Inflammatory macrophage treated with lipopolysaccharide for 1 hour (primary cell): ENCODE measurements at places on chromosomes 11 and 22.

- DNase-seq = no peak
Observed at GRCh38 chr11:87324817-87325489, 287.2 kb downstream of the TMEM135 start.

DNA sequence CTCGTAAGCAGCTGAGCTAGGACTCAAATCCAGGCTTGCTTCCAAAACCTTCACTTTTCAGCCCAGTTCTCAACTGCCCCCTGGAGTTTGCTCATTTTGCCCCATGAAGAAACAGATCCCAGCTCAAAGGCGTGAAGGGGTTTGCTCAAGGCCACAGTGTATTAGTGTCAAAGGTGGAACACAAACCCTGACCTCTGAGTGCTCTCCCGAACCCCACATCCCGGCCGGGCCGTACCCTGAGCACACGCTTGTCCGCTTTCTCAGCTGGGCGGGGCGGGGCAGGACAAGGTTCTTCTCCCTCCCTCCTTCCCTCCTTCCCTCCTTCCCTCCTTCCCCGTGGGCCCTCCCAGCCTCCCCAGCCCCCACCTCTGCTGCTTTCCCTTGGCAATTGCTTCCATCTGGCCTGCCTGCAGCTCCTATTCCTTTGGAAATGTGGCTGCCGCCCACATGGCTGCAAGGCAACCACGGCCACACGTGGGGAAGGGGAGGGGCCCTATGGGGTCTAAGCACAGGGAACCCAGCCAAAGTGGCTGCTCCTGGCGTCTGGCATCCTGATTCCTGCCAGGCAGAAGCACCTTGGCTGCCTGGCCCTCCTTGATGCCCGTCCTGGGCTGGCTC is 4.1 kb downstream of the ST3GAL4 start:
- no peak for DNase-seq

- no peak for DNase-seq
Observed at GRCh38 chr11:125431009-125431408, 65.1 kb downstream of the FEZ1 start.

DNA sequence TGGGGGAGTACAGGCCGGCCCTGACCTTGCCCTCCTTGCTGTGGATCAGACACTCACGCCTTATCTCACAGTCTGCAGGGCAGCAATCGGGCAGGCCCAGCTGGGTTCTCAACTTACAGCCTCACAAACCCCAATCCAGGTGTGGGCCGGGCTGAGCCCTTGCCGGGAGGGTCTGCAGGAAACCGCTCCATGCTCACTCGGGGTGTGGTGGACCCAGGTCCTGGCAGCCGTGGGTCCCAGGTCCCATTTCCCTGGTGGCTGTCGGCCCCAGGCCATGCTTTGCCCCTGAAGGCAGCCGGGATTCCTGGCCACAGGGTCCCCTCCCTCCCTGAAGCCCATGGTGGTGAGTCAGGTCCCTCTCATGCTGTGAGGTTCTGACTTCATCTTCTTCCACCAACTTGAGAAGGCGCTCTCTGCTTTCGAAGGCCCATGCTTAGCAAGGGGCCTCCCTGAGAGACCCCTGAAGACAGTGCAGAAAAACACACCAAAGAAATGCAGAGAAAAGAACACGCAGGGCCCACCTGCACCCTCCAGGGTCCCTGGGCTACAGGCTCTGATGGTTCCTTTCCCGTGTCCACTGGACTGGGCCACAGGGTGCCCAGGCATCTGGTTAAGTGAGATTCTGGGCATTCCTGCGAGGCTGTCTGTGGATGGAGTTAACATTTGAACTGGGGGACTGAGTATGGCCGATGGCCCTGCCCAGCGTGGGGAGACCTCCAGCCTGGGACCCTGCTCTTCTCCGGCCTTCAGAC is 588.2 kb downstream of the BRD1 start:
- DNase-seq = no peak

DNA sequence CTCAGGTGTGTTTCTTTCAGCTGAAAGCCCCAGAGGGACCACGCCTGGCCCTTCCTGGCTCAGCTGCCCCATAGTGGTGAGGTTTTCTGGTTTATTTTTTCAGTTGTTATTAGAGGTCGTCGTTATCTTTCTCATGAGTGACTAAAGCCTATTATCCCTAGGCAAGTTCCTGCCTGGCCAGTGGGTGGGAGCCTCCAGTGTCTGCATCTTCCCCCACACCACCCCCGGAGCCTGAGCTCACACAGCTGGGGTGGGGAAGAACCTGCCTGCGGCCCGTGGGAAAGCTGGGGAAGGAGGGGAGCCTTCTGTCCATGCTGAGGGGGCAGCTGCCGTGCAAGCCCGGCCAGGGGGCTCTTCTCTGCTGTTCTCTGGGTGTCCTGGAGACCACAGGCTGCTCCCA is 24.3 kb upstream of the PPFIA1 start:
- DNase-seq = no peak

- no peak for DNase-seq
Observed at GRCh38 chr11:134330611-134331353, 1.0 kb upstream of the GLB1L2 start.

- no peak for DNase-seq
Observed at GRCh38 chr22:28874811-28875320, 8.5 kb upstream of the ZNRF3 start.

- DNase-seq = no peak
Observed at GRCh38 chr22:44755956-44756361, 3.6 kb downstream of the ARHGAP8 start.

- peak; percentile 60 for DNase-seq
Observed at GRCh38 chr11:67504950-67505581, at the start of gene PITPNM1. PITPNM1 (minus strand) TSS chr11:67505363; CDS start chr11:67504180, 1,183 bp downstream.

GRCh38 chr11:80383655-80384054 is 942.8 kb upstream of the TENM4 start:
- DNase-seq = no peak

- no peak for DNase-seq
Observed at GRCh38 chr11:127018683-127019279, 18.2 kb upstream of the KIRREL3 start.

DNA sequence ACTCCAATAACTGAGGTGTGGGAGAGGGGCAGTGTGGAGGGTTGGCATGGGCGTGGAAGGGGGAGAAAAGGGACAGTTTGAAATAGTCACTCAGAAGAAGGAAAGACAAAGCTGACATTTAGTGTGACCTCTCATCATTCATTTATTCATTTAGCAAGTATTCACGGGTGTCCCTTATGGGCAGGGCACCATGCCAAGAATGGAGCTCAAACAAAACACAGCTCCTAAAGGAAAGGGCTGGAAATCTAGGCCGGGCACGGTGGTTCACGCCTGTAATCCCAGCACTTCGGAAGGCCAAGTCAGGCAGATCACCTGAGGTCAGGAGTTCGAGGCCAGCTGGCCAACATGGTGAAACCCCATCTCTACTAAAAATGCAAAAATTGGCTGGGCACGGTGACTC is 19.4 kb upstream of the DGKZ start:
- no peak for DNase-seq

- no peak for DNase-seq
Observed at GRCh38 chr11:89625171-89625570, 84.9 kb upstream of the TRIM77 start.

- no peak for DNase-seq
Observed at GRCh38 chr11:20050048-20050447, 110.2 kb downstream of the DBX1 start.

GRCh38 chr11:112748713-112749543 is 212.3 kb upstream of the NCAM1 start:
- no peak for DNase-seq

DNA sequence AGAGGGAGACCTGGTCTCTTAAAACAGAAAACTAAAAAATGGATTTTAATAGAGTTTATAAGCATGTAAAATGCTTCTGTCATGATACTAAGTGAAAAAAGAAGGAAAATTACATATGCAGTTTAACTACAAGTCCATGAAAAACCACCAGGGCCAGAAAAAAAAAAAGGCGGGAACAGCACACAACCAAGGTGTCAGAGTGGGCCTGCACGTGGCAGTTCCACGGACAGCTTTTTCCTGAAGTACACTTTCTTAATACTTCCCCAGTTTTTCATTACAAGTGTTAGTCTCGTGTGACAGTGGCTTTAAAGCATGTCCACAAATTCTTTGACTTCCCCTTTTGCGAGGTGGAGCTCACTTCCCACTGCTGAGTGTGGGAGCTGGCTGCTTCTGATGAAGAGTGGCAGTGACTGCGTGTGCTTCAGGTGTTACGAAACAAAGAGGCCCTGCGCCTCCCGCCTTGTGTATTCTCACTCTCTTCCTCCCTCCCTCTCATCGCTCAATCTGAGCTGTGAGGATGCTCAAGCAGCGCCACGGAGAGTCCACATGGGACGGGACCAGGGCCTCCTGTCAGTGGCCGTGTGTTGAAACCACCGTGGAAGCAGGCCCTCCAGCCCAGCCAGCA is 16.4 kb downstream of the PPM1F start:
- peak; percentile 95 for DNase-seq

- DNase-seq = peak; percentile 40
Observed at GRCh38 chr22:23213581-23214334, 33.4 kb downstream of the BCR start.

- DNase-seq = no peak
Observed at GRCh38 chr11:35182317-35182939, 43.5 kb downstream of the CD44 start.

DNA sequence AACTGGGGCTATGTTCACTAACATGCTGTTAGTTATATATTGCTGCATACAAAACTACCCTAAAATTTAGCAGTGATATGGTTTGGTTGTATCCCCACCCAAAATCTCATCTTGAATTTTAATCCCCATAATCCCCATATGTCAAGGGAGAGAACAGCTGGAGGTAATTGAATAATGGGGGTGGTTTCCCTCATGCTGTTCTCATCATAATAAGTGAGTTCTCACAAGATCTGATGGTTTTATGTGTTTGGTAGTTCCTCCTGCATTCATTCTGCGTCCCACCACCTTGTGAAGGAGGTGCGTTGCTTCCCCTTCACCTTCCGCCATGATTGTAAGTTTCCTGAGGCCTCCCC is 10.0 kb upstream of the PATL1 start:
- DNase-seq = no peak

GRCh38 chr11:17931595-17931994 is 81.3 kb downstream of the SERGEF start:
- no peak for DNase-seq

DNA sequence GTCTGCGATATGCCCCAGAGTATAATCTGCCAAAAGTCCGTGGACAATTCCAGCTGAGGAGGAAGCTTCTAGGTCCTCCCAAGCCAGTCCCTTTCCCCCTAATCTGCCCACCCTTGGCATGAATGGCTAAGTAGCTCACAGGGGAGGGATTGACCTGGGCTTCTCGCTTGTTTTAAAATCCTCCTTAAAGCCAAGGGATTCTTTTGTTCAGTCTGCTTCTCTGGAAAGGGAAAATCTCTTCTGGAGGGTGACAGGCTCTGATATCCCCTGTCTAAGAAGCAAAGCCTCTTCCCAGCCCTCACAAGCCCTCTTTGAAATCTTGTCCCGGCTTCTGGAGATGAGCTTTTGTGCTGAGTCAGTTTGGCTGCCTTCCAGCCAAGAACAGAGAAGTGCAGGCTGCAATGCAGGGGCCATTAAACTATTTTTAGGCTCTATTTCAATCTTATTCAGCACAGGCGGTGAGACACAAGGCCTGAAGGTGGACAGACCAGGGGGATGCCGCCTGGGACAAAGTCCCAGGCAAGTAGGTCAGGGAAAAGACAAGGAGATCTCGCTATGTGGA is 23.9 kb downstream of the NEFH start:
- no peak for DNase-seq

DNA sequence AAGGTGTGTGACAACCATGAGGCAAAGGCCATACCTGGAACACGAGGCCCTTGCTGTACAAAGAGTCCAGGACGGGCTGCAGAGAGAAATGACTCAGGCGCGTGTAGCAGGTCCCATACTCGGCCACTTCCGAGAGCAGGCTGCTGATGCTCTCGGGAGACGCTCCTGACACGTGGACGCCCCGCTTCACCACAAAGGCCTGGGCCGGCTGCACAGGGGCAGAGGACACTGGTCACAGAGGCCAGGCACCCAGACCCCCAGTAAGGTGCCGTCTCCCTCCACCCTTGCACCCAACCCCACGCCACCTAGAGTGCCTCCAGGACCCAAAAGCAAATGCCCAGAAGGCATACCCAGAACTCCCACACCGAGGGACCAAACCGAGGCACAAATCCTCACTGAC is 15.5 kb downstream of the TUBGCP6 start:
- DNase-seq = no peak

- no peak for DNase-seq
Observed at GRCh38 chr11:59833602-59834001, 11.7 kb downstream of the CBLIF start.

DNA sequence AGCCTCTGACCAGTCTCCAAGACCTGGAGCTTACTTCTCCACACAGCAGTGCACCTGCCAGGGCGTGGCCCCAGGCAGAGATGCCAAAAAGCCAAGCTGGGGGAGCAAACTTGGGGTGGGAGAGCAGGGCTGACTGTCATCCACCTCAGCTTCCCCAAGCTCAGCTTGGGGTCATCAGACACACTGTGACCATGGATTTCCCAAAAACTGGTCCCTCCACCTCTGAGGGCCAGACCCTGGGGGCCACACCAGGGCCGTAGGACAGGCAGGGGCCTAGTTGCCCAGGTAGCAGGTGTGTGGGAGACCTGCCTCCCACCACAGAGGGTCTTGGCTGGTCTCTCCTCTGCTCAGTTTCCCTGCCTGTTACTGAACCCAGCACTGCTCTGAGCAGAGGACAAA is 30.6 kb downstream of the ARVCF start:
- no peak for DNase-seq

DNA sequence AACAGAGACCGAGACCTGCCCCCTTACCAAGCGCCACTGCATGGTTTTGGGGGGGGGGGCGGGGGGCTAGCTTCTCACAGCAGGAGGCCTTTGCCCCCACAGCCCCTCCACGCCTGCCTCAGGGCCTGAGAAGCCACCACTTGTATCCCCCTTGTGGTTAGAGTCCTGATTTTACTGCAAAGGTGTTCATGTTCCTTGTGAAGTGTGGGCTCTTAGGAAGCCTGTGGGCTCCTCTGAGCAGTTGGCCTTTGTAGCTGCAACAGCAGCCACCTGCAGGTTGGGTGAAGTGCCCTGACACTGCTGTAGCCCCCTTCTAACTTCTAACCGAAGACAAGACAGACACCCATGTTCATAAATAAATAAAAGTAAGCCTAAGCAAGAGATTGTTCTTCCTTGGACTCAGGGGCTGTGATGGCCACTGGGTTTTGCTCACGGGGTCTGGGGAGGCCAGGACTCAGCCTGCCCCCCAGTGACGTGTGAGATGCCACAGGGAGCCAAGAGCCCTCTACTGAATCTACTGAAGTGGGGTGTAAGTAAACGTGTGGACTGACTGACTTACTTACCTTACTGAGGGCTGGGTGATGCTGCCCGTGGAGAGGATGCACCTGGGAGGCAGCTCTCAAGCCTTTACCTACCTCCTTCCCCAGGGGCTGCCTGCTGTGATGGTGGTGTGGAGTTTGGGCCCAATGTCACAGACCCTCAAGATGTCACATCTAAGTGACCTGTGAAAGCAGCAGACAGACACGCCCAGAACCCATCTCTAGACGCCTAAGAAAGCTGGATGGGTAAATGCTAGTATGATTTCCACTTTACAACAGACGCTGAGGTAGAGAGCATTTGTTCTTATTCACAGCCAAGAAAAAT is 25.8 kb downstream of the USP35 start:
- DNase-seq = no peak

DNA sequence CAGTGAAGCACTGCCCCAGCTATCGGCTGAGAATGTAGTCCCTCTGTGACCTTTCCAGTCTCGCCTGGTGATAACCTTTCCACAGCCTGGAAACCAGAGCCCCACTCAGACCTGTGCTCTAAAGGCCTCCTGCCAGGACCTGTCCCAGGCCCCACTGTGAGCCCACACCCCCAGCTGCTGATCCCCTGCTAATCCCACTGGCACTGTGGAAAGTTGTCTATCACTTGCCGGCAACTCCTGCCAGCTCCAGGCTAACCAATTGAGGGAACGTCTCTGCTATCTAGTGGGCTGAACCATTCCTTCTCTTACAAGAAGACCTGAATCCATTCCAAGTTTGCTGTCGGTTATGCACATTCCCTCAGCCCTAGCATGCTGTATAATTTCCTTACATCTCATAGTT is 328.2 kb downstream of the FAM181B start:
- no peak for DNase-seq
